Natural killer cell treated with Interleukin-12 subunit alpha and Interleukin-12 subunit beta and Interleukin-15 and Interleukin-18, amount 100 ng/mL, for 72 hours (primary cell): ENCODE measurements at places on chromosomes 2 and 18. TPM values are rescaled to one million over a fixed set of nuclear protein-coding genes. Genes with fewer than 3 reads are reported as not detected.
A peak's percentile ranks its signal among the peaks of the same experiment; 100 is the strongest.

KCNK3 gene
- total RNA-seq: not detected

DNA sequence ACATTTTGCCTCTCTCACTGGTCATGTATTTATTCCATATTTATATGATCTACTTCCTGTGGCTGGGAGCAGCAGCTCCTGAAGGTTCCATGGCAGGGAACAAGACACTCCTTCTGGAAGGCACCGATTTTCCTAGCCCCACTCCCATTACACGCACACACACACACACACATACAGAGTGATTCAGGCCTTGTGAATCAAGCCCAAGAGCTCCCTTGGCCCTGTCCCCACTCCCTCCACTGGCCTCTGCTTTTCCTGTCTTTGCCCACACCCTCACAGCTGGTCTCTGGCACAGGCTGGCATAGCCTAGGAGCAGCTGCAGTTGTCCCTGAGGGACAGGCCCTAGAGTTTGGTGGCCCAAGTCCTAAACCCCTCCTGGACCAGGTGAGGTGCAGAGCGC is 201.7 kb downstream of the NAPG start:
- DNase-seq: no peak

IMPACT gene
- total RNA-seq: 6.0 TPM

GRCh38 chr18:50117863-50118262 is 77.1 kb downstream of the MYO5B start:
- no peak for DNase-seq

ANO7 gene
- 2.8 TPM for total RNA-seq

GRCh38 chr18:10687161-10687925 is 161.5 kb downstream of the NAPG start:
- no peak for DNase-seq

GRCh38 chr2:191174442-191174841 is 23.6 kb upstream of the STAT4 start:
- no peak for DNase-seq

DNA sequence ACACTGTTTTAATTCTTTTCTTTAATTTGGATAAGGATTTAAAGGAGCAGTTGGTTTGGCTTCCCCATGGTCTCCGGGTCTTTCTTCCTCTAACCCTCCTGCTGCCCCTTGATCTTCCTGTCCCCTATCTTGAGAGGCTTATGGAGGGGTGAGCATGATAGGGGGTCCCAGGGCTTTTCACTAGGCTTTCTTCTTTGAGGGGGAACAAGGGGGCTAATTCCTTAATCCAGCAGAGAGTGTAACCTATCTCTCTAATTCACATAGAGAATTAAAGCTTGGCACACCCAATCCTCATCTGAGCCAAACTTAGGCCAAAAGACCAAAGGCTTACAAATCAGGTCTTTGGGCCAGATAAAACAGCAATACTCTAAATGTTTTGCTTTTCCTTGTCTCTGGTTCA is 21.5 kb upstream of the C2orf66 start:
- no peak for DNase-seq

DNA sequence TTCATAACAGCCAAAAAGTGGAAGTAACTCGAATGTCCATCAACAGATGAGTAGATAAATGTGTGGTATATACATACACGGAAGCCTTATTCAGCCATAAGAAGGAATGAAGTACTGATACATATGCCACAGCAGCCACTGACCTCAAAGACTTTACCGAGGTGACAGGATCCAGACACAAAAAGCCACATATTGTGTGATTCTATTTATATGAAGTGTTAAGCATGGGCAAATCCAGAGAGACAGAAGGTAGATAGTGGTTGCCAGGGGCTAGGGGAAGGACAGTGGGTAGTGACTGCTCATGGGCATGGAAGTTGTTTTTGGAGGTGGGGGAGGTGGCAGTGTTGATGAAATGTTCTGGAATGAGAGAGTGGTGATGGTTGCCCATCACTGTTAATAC is 33.9 kb downstream of the ZAP70 start:
- DNase-seq: no peak

CREB1 gene
- total RNA-seq: 125 TPM

DNA sequence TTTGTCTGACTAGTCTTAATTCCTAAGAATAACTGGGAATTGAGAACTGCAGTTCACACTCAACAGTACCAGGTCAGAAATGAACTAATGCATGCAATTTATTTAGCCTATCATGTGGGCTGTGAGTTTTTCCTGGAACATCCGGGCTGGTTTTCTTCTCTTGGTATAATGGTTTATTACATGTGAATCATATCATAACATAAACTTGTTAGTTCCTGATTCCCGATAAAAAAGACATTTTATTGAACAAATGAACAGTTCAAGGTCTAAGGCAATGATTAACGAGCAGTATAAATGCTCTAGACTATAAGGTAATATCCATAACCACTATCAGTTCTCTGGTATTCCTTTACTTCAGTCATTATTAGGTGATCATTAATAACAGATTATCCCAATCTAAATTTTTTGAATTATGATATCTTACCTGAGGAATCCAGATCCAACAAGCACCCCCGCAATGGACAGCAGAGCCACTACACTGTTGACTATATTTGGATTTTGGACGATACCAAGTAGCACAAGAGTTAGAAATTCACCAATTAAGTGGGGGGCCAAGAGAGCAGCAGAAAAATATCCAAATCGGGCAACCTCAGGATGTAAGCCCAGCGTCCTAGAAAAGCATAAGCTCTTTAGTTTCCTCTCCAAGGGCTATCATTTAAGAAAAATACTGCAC is 19.0 kb downstream of the ABCG5 start:
- DNase-seq: no peak

GRCh38 chr18:69250305-69251151 is 150.2 kb upstream of the DOK6 start:
- DNase-seq: no peak

ZSWIM2 gene
- total RNA-seq: not detected

GRCh38 chr2:64522843-64523428 is 1.2 kb upstream of the AFTPH start:
- DNase-seq: peak; percentile 69

DNA sequence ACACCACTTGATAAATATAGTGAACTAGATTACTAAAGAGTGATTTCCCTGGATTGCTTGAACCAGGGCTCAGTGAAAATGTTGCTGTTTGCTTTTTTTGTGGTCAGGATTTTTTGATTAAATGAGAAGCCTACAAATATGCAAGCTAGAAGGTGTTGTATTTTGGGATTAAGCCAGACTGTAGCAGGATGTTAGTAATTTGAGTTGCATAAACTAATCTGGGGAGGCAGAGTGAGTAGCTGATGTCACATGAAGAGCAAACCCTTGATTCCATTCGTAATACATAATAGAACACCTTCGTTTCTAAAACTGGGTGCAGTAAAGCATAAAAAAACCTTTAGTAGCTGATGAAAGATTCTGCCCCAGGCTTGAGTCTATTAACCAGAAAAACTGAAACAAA is 32.0 kb downstream of the NEDD4L start:
- no peak for DNase-seq

DNA sequence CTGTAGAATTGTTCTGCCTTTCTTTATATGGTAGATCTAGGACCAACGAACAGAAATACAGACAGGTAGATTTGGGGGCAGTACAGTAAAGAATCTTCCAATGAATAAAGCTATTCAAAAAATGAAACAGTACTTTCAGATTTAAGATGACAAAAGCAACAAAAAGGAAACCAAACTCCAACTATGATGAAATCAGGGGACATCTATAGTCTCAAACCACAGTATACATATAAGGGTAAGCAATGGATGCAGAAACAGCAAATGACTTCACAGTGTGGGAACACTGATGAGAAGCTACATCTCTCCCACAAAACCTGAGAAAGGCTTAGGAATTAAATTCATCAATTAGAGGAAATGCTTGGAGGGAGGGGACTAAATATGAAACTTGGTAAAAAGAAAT is 202.5 kb downstream of the CTNNA2 start:
- DNase-seq: no peak

KCNS3 gene
- total RNA-seq: not detected

DNA sequence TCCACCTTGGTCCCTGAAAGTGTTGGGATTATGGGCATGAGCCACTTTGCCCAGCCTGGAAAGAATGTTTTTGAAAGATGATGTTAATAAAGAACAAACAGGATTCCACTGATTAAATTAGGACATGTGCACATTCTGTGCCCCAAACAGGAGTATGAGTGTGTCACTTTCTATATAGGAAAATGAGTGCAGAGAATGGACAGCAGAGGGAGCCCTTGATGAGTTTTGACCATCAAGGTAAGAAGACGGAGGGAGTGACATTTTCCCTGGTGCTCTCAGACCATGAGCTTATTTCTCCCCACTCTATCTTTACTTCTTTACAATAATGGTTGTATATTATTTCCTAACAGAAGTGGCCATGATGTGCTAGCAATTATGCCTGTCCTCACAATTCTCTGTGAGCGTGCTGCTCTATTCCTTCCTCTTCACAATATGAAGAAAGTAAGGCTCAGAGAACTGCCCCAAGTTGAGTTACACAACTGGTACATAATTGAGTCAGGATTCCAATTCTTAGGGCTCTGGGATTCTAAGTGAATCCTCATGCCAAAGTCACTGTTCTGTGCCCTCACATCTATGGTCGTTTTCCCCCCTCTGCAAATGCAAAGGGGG is 20.6 kb downstream of the RPL37A start:
- DNase-seq: peak; percentile 65

- DNase-seq: no peak
Observed at GRCh38 chr2:8989536-8990079, 13.9 kb downstream of the MBOAT2 start.

DNA sequence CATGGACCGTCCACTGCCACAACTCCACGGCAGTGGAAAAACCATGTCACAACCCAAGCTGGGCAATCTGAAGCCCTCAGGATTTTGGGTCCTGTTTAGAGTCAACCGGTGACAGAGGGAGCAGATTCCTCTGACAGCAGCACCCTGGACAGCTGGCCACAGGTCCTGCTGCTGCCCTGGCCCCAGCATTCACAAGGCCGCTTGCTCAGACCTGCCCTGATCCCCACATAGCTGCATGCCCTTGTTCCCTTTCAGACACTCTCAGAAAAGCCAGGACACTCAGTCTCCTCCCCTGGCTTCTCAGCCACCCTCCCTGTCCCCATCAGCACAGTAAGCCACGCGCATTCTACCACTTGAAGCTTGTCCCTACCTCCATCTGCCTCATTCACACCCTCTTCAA is 1.6 kb downstream of the COPS9 start:
- DNase-seq: no peak

- no peak for DNase-seq
Observed at GRCh38 chr2:109144271-109144670, 15.3 kb downstream of the SH3RF3 start.

DNA sequence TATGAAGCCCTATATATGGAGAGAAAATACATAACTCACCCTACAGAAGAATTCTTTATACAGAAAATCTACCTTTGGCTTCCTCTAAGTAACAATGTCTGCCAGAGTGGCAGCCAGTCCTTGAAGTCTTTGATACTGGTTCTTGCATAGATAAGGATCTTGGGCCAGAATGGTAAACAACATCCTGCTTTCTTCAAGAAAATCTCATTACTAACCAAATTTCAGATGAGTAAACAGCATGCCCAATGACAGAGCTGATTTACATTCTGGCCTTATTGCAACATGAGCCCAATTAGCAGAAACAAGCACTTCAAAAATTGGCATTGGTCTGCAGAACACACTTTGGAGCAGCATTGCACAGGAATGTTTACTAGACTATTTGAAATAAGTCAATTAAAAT is 336.5 kb upstream of the ST6GAL2 start:
- DNase-seq: no peak

DNA sequence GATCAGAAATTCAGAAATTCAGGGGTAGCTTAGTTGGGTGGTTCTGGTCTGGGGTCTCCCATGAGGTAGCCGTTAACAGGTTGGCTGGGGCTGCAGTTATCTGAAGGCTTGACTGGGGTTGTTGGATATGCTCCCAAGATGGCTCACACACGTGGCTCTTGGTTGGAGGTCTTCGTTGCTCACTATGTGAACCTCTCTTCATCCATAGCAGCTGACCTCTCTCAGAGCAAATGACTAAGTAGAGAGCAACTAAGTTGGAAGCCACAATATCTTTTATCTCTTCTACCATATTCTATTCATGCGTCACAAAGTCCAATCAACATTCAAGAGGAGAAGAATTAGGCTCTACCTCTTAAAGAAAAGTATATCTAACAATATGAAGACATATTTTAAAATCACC is 38.7 kb upstream of the SERTAD2 start:
- DNase-seq: no peak

DNA sequence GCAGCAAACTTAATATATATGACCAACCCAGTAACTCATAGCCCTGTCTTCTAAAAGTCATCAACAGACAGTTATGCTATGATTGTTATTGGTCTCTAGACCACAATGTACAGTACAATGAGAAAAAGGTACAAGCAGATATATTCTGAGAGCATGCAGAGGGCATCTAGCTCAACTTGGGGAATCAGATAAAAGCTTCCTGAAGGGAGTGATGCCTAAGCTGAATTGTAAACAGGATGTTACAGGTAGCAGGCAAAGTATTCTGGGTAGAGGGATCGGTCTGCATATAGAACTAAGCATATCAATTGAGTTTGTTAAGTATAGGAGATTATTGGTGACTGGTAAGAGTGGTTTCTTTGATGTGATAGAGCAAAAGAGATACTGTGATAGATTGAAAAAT is 30.3 kb downstream of the ME2 start:
- no peak for DNase-seq

PLEKHH2 gene
- total RNA-seq: 0.26 TPM

SPC25 gene
- 30.3 TPM for total RNA-seq

SPP2 gene
- not detected for total RNA-seq

IKZF2 gene
- total RNA-seq: 80.0 TPM

GRCh38 chr2:238688193-238689153 is 159.4 kb upstream of the TWIST2 start:
- DNase-seq: no peak

DNA sequence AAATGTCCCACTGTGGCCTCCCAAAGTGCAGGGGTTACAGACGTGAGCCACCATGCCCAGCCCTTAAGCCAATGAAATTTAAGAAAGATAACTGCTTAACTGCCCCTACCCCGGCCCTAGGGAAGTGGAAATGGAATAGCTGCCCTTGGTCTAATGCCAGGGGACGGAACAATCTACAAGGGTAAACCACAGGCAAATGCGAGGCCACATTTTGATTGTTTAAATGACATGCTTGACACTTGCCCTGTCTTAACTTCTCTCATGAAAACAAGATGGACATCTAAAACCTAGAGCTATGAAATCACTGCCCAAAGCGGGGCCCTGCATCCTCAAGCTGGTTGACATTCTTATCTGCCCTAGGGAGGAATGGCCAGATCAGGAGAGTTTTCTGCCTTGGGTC is 5.5 kb upstream of the ITSN2 start:
- no peak for DNase-seq

DNA sequence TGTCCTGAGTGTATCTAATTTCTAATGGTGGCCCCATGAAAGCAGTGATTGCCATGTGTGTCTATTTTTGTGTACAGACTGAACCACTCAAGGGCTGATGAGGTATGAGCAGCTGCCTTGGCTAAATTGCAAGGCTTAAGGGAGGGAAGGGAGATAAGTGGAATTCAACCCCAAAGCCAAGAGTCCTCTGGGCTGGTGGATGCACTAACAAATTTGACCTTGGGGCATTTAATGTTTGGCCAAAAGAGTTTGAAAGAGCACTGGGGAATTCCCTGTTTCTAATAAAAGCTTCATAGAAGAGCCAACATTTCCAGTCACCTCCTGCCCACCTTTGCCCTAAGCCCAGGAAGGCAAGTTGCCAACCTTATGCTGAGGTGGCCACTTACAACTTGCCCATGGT is 172.1 kb downstream of the SETBP1 start:
- DNase-seq: no peak

- DNase-seq: no peak
Observed at GRCh38 chr2:113873867-113874266, 16.0 kb upstream of the ACTR3 start.

GRCh38 chr18:31195063-31195462 is 32.4 kb upstream of the DSC1 start:
- DNase-seq: no peak
